ENCODE measurements at places on chromosomes 2 and 18.

GRCh38 chr2:9473308-9473984 lies 905 bp upstream of the IAH1 start:
- peak; percentile 23 for DNase-seq

DNA sequence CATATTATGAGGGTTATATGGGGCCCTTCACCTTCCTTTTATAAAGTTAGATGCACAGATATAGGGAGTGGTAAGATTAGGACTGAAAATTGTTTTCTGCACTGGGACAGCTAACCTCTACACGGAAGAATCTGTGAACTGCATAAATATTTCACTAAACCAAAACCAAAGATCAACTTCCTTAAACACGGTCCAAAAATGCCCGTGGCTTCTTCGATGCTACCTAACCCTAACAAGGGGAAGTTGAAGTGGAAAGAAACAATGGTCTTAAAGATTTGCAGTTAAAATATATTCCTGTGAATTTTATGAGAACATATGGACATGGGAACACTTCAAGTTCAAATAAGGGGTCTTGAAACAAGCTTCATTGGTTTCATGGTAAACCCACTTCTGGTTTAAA lies 33.3 kb upstream of the PAX3 start:
- DNase-seq, result no peak

- no peak for DNase-seq
These were observed 36.7 kb downstream of the TET3 start for GRCh38 chr2:74021407-74021755.

DNA sequence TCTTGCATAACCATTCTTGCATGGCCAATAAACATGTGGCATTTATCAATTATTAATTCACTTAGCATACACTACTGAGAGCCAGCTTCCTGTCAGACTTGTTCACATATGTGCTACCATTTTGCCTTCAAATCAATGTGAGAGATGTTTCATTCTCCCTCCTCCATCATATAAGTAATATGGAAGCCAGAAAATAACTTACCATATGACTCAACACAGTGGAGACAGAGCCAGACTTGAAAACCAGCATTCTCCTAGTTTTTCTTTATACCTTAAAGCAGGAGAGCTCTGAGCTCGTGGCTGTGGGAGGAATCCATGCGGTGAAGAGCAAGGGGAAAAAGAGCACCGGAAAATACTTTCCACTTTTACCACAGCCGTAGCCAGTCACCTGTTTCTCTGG lies 215.0 kb upstream of the LRATD1 start:
- no peak for DNase-seq

DNA sequence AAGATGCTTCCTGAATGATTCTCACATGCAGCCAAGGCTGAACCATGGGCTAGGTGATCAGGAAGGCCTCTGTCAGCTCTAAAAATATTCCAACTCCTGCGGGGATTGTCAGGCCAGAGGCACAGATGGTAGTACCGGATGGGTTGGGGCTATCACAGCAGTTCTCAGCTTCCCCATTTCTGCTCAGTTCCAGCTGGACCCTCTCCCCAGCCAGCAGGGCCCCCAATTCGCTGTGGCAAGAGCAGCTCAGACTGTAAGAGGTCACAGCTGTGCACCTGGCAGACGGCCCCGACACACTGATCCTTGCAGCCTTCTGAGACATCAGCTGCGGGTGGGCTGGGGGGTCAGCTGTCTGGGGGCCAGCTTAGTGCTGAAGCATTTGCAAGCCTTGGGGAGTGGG lies 43.6 kb upstream of the TCF7L1 start:
- no peak for DNase-seq

- DNase-seq, result peak; percentile 79
These were observed 30.8 kb downstream of the C18orf54 start for GRCh38 chr18:54388203-54389142.

GRCh38 chr2:128362889-128363228 lies 44.2 kb upstream of the HS6ST1 start:
- no peak for DNase-seq

- no peak for DNase-seq
These were observed 50.6 kb downstream of the STAT4 start for GRCh38 chr2:191100216-191100615.

- no peak for DNase-seq
These were observed 271.4 kb downstream of the DCDC2C start for GRCh38 chr2:3974765-3975164.

DNA sequence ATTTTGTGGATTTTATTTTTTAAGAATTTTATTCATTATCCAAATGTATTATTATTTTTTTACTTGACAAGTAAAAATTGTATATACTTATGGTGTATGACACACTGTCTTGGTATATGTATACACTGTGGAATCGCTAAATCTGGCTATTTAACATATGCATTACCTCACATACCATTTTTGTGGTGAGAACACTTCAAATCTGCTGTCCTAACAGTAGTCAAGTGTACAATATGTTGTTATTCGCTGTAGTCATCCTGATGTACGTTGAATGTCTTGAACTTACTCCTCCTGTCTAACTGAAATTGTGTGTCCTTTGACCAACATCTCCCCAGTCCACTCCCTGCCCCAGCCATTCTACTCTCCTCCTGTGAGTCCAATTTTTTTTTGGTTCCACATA lies 153.2 kb upstream of the PTPRM start:
- no peak for DNase-seq

DNA sequence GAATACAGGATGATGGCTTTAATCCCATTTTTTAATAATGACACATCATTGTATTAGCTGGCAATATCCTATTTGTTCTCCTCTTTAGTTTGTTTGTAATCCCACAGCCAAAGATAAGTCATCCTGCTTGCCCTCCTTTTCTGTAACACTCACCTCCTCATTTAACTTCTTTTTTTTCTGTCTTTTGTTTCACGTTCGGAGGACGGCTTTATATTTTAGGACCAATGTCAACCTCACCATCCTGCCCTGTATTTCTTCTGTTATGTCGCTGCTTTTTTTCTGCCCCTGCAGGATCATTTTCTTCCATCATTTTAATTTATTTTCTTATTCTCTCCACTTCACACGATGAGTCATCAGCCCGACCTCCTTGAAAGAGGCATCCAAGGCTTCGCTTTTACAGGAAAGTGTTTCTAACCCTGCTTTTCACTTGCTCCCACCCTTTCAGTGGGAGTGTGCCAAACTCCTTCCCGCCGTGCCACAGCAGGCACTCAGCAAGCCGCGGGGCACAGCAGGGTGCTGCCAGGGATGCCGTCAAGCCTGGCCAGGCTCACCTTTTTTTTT lies 11.4 kb downstream of the RAB31 start:
- DNase-seq, result no peak

DNA sequence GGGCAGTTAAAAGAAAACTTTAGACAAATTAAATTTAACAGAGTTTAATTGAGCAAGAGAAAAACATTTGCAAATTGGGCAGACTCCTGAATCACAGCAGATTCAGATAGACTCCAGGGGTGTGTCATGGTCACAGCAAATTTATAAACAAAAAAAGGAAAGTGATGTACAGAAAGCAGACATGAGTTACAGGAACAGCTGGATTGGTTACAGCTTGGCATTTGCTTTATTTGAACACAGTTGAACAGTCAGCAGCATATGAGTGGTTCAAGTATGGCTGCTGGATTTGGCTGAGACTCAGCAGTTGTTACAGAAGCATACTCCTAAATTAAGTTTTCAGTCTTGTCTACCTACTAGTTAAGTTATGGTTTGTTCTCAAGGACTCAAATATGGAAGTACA lies 82.3 kb upstream of the NYAP2 start:
- DNase-seq, result no peak

- no peak for DNase-seq
These were observed 16.0 kb upstream of the SKA1 start for GRCh38 chr18:50358844-50359243.

GRCh38 chr18:48024881-48025660 lies 94.6 kb upstream of the SMAD2 start:
- no peak for DNase-seq

GRCh38 chr2:143144813-143145455 lies 15.7 kb downstream of the ARHGAP15 start:
- DNase-seq, result no peak

DNA sequence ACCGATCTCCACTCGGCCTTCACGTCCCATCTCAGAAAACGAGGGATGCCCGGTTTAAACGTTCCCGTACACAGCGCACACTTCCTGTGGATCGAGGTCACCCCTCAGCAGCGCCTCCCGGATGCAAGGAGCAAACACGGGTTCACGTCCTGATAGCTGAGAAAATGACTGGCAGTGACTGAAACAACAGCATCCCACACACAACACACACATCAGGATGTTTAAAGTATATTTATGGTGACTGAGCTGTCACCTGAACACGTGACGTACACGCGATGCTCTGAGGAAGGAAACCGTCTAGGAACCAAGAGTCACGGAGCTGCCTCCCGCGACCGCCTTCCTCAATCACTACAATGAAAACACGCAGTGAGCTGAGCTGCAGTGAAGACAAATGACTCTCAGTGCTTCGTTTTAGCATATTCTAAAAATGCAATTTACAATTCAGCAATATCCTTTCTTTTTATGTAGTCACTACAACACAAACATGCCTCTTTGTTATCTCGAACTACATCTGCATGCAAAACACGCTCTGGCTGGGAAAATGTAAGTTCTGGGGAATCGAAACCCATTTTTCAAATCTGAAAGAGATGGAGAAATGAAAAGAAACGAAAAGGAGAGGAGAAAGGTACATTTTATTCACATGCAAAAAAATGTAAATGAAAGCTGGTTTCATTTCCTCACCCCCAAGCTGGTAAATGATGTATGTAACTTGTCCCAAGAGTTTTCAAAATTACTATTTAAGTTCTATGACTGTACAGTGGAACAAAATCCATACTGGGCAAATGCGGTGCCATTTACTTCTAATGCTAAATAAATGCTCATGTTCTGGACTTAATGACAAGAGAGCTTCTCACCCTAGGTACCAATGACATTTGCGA lies 19.8 kb downstream of the HDAC4 start:
- DNase-seq, result peak; percentile 70

GRCh38 chr18:77940566-77940965 lies 690.9 kb downstream of the GALR1 start:
- DNase-seq, result no peak

DNA sequence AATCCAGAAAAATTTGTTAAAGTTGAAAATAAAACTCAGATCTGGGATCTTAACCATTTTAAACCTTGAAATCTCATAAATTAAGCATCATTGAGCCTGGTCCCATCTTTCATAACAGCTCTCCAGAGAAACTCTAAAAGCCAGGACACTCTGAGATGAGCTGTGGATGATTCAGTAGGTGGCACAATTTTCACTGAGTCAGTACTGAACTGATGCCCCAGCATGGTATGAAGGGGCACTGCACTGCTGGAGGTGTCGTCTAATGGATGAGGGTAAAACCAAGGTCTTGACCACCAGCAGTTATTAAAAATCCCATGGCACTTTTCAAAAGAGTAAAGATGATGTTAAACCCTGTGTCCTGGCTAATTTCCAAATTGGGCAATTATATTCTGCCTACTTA lies 170.6 kb downstream of the FIGN start:
- no peak for DNase-seq

DNA sequence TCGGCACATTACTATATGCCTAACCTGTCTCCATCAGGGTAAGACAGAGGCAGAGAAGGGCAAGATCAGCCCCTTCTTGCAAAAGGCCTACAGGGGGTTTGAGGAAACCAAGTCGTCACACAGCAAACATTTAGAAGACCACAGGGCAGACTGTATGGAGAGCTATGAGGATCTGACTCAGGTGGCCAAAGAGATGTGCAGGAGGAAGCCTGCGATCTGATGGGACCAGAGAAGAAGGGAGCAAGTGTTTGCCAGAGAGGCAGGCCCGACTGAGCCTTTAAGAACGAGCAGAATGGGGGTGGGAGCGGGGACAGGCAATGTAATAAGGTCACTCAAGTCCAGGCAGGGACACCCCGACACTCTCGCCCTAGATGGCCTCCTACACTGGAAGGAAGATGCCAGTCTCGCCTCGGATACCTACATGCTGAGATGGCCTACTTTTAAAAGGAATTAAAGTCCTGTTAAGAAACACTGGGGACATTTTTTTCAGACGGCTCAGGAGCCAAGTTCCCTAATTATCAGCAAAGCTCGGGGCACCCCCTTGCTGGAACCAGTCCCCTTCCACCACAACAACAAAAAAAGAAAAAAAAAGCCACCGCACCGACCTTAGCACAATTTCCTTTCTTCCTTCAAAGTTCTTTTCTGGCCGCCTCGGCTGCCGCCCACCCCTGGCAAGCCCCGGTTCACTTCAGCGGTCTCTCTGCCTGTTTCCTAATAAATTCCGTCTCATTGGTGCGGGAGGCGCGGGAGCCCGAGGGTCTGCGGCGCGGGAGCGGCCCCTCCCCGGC lies 1.5 kb downstream of the SFXN5 start:
- no peak for DNase-seq

DNA sequence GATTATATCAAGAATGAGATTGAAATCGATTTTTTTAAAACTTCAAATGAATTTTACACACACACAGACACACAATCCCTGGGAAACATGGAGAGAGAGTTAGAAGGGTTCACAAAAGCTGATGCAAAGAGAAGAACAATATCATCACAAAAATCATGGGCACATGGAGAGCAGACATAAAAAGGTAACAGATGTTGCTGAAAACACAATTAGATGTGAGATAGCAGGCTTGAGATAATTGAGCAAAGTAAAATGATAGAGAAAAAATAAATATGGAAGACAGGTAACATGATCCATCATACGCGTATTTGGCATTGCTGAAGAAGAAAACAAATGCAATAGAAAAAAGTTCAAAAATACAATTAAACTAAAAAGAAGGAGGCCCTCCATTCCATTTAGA lies 11.6 kb upstream of the B4GALT6 start:
- no peak for DNase-seq

DNA sequence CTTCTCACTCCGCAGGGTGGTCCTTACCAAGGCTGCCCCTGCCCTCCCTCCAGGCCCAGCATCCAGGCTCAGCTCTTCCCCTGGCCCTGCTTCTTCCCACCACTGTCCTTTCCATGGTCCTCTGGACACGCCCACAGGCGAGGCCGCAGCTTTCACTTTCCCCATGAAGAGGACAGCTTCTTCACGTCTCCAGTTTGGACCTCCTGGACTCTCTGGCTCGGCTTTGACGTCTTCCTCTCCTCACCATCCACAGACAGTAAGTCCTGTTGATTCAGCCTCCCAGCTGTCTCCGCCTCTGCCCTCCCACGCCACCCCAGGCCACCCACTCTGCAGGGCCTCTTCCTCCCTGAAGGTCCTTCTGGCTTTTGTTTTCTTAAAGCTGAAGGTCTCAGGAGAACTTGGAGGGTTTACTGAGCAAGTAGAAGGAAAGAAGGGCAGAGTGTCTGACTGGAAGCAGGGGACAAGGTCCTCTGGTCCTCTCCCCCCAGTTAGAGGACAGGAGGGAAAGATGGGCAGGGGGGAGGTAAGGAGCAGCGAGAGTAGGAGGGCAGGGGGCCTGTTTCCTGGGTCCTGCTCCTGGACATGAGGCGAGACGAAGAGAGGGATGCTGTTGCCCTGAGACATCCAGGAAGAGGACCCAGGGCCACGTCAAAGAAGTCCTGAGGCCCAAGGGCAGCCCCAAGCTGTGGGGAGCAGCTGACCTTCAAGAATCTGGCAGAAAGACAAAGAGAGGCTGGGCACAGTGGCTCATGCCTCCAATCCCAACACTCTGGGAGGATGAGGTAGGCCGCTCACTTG lies 24.7 kb upstream of the NMUR1 start:
- DNase-seq, result no peak

GRCh38 chr2:148430101-148430500 lies 214.4 kb upstream of the EPC2 start:
- DNase-seq, result no peak
